ENCODE measurements at places on chromosomes 1 and 21.
A peak's percentile ranks its signal among the peaks of the same experiment; 100 is the strongest.

GRCh38 chr1:116706123-116706522, 38.6 kb upstream of the IGSF3 start:
- no peak overlapping the region for H3K27ac ChIP-seq
- H3K4me3 ChIP-seq, result no peak overlapping the region
- no peaks in the 10 kb centered on the region for H3K36me3 ChIP-seq
- H3K27me3 ChIP-seq, result no peaks in the 10 kb centered on the region
- no peaks in the 10 kb centered on the region for H3K4me1 ChIP-seq
- DNase-seq, result no peak

DNA sequence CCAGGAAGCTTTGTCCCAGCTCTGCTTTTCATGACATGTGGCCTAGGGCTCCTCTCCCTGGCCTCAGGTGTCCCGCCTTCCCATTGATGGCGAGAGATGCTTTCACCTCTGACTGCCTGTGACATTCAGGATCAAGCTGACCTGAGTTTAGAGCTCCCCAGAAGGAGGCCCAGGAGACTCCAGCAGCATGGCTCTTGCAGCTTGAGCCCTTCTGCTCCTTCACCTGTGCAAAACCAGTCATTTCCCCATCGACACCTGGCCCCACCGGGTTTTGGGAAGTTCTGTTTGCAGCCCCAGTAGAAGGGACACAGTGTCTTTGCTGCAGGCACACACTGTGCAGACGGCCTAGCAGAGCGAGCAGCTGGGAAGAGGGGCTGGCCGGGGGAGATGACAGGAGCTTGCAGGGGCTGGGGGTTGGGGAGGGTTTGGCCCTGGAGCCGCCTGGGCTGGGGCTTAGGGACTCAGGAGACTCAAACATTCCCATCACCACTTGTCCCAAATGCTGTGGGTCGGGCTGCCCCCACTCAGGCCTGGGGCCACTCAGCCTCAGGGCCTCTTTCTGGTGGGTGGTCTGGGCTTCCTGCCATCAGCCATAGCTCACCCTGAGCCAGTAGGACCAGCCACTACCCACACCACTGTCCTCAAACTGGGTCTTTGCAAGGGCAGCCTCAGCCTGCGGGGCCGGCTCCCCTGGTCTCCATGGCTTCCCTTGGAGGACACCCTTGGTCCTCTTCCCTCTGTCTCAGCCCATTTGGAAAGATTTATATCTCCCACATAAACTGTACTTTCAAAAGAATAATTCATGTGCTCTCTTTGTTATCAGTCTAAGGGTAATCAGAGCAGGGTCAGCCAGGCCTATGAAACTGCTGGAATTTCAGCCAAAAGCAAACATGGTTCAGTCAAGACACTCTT, 3.8 kb upstream of the EDN2 start:
- no peak overlapping the region for H3K27ac ChIP-seq
- no peaks in the 10 kb centered on the region for H3K36me3 ChIP-seq
- H3K27me3 ChIP-seq, result no peaks in the 10 kb centered on the region

DNA sequence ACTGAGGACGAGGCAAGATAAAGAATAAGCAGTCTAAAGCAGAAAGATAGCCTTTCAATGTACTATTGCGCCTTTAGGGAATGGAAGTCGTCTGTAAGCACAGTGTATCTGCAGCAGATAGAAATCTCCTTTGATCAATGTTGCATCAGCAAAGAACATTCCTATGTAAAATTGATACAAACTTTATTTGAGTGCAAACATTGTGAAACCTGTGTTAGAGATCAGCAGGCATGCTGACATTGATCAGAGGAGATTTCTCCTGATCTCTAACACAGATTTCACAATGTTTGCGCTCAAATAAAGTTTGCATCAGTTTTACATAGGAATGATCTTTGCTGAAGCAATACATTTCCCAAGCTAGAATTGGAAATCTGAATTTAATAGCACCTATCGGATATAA, 1446.8 kb downstream of the MRPL39 start:
- no peaks in the 10 kb centered on the region for H3K4me1 ChIP-seq
- no peaks in the 10 kb centered on the region for H3K36me3 ChIP-seq
- DNase-seq, result no peak
- H3K4me3 ChIP-seq, result no peak overlapping the region
- H3K27me3 ChIP-seq, result no peaks in the 10 kb centered on the region

- H3K27ac ChIP-seq, result peak overlapping the region; percentile 98
- H3K27me3 ChIP-seq, result no peaks in the 10 kb centered on the region
Observed at GRCh38 chr1:33330361-33330890, 9.5 kb upstream of the A3GALT2 start.

- no peak overlapping the region for H3K4me3 ChIP-seq
- no peaks in the 10 kb centered on the region for H3K27me3 ChIP-seq
- no peaks in the 10 kb centered on the region for H3K36me3 ChIP-seq
- no peak overlapping the region for H3K27ac ChIP-seq
Observed at GRCh38 chr1:200429221-200429751, 19.4 kb upstream of the ZNF281 start.

- H3K4me1 ChIP-seq, result peaks cover 10% of the 10 kb centered on the region
- no peak for DNase-seq
- peak overlapping the region; percentile 82 for H3K27ac ChIP-seq
- no peaks in the 10 kb centered on the region for H3K36me3 ChIP-seq
- no peak overlapping the region for H3K4me3 ChIP-seq
- no peaks in the 10 kb centered on the region for H3K27me3 ChIP-seq
Observed at GRCh38 chr21:29164323-29164942, 34.0 kb downstream of the MAP3K7CL start.

- peaks cover 78% of the 10 kb centered on the region for H3K4me1 ChIP-seq
- H3K4me3 ChIP-seq, result peak overlapping the region; percentile 96
- DNase-seq, result no peak
Observed at GRCh38 chr1:235325854-235326253, 2.1 kb downstream of the ARID4B start.

- H3K36me3 ChIP-seq, result no peaks in the 10 kb centered on the region
- H3K4me1 ChIP-seq, result peaks cover 10% of the 10 kb centered on the region
- no peak overlapping the region for H3K4me3 ChIP-seq
- H3K27me3 ChIP-seq, result no peaks in the 10 kb centered on the region
Observed at GRCh38 chr21:44618504-44618903, 6.6 kb downstream of the KRTAP10-8 start.

- H3K4me3 ChIP-seq, result no peak overlapping the region
- no peaks in the 10 kb centered on the region for H3K4me1 ChIP-seq
- no peak for DNase-seq
- no peaks in the 10 kb centered on the region for H3K36me3 ChIP-seq
- no peak overlapping the region for H3K27ac ChIP-seq
Observed at GRCh38 chr1:177385760-177386698, 215.3 kb downstream of the BRINP2 start.

DNA sequence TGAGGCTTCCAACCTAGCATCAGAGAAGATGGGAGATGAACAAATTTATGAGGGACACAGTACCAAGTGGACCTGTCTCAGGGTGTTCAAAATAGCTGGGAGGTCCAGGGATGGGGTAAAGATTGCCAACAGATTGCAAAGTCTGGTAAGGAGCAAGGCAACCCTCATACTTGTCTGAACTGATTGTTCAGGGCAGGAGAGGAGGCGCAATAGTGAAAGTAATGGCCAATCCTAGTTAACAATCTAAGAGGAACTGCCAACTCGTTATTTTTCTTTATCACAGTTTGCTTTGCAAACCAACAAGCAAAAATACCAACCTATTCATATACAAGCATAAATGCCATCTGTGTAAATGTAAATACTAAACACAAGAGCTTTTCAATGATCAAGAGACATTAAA, 78.4 kb upstream of the S1PR1 start:
- H3K27me3 ChIP-seq, result no peaks in the 10 kb centered on the region
- no peak for DNase-seq
- no peak overlapping the region for H3K27ac ChIP-seq
- H3K4me3 ChIP-seq, result no peak overlapping the region
- no peaks in the 10 kb centered on the region for H3K4me1 ChIP-seq

- no peak overlapping the region for H3K4me3 ChIP-seq
- H3K36me3 ChIP-seq, result no peaks in the 10 kb centered on the region
- H3K27me3 ChIP-seq, result peaks cover 6% of the 10 kb centered on the region
- H3K27ac ChIP-seq, result no peak overlapping the region
- no peaks in the 10 kb centered on the region for H3K4me1 ChIP-seq
Observed at GRCh38 chr1:160394673-160395072, 5.7 kb upstream of the VANGL2 start.

DNA sequence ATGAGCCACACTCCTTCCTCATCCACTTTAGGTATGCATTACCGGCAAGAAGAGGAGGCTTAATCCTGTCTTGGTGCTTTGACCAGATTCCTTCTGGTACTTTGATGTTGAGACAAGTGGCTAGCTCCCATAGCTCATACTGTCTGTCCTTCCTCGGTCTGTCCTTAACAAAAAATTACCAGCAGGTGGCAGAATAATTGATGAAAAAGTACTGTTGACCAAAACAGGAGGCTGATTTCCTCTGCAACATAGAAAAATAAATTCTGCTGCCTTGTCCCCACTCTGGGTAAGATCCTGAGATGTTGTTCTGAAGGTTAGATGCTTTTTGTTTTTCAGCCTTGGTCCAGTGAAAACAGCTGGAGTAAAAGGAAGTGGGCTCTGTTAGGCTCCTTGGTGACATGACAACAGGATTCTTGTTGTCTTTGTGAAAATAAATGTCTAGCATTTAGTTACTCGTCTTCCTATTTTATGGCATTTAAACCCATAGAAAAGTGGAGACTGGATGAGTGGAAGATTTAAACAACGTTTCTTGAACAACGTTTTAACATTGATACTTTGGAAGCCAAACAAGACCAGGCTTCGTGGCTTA, 11.2 kb upstream of the HJV start:
- H3K36me3 ChIP-seq, result no peaks in the 10 kb centered on the region
